ENCODE measurements at places on chromosomes 3 and 15. TPM values are rescaled to one million over a fixed set of nuclear protein-coding genes. Genes with fewer than 3 reads are reported as not detected.

DNA sequence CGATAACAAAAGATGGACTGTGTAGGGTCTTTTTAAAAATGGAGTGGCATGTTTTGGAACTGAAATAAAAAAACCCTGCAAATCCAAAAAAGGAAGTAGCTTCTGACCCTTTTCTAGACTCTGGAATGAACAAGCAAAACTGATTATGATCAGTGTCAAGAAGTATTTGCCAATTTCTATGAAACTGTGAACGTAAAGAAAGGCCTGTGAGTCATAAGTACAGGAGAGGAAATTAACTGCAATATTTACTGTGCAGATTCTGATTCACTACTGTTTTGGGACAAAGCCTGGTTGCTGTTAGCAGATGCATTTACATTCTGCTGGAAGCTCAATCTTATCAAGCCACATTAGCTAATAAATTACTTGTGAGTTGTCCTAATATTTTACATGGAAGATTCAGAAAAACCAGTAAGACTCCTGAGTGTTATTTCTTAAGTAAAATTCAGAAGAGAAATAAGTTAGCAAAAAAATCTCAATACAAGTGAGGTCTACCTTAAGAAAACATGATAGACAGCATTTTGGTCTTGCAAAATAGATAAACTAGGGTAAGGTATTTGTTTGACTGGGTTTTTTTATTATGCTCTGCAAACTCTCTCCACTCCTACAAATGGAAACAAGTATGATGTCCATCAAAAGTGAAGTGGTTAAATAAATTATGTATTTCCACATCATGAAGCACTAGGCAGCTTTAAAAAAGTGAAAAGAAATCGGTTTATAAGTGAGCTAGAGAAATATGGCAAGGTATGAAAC lies 90.2 kb upstream of the LMOD3 start:
- DNase-seq = no peak
- H3K4me1 ChIP-seq = peaks cover 14% of the 10 kb centered on the region
- H3K27ac ChIP-seq = peak overlapping the region; percentile 53

DNA sequence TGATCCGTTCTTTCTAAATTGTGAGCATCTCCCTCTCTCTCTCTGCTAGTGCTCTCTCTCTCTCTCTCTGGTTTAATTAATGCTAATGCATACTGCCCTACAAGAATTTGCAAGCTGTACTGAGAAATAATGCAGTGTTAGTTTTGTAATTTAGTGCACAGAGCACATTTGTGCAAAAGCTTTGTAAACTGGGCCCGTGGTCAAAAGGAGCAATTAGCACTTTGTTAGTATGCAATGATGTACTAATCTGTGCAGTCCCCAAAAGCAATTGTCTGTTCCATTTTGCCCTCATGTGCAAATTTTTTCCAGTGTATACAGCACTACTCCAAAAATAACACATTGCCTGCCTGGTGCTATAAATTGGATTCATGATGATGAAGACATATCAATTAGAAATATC lies 184.6 kb upstream of the CMC1 start:
- H3K4me1 ChIP-seq = no peaks in the 10 kb centered on the region
- H3K36me3 ChIP-seq = no peaks in the 10 kb centered on the region
- no peak overlapping the region for H3K27ac ChIP-seq
- no peak overlapping the region for H3K4me3 ChIP-seq

DNA sequence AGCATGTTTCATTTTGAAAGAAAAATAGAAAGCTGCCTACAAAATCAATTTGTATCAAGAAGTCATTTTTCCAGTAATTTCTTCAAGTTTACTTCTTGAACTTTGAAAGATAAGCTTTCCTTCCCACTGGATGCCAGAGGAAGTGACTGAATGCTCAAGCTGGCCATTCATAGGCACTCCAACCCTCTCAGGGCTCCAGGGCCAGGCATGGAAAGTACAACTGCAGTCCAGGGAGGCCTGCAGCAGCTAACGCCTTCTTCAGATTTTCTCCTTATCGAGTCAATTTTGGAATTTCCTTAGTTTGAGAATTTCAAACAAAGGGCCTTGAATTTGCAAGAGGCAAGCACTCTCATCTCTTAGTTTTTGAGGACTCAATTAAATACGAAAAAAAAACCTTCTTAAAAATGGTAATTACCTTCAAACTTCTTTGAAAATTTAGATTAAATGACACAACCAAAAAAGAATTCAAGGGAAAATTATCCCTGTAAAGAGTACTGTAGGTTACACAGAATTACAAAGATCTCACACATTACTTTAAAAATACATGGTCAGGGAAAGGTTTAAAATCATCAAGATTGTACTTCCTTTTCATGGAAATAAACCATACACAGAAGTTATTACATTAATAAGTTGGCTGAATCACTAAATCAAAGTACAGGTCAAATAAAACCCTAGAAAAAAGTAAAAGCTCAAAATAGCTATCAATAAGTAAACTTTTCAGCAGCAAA lies 2.5 kb downstream of the UBP1 start:
- no peak overlapping the region for H3K4me3 ChIP-seq
- no peaks in the 10 kb centered on the region for H3K36me3 ChIP-seq
- no peak for DNase-seq
- peak overlapping the region; percentile 97 for H3K27ac ChIP-seq

DNA sequence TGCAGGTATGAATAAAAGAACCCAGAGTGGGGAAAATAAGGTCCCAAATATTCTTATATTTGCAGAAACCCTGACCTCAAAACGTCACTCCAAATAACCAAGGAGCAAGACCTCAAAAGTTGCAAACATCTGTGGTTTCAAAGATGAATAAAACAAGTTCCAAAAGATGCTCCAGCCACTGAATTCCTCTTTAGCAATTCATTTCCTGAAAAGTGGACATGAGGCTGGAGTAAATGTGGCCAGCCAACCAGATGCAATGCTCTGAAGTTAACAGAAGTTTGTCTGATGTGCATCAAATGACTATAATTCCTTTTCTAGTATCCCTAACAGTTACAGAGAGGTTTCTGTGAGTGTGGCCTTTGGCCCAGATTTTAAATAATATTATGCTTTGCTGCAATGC lies 71.2 kb upstream of the WNT5A start:
- no peak overlapping the region for H3K27ac ChIP-seq
- no peaks in the 10 kb centered on the region for H3K36me3 ChIP-seq
- no peaks in the 10 kb centered on the region for H3K4me1 ChIP-seq
- no peaks in the 10 kb centered on the region for H3K27me3 ChIP-seq
- H3K4me3 ChIP-seq = no peak overlapping the region
- DNase-seq = no peak

DNA sequence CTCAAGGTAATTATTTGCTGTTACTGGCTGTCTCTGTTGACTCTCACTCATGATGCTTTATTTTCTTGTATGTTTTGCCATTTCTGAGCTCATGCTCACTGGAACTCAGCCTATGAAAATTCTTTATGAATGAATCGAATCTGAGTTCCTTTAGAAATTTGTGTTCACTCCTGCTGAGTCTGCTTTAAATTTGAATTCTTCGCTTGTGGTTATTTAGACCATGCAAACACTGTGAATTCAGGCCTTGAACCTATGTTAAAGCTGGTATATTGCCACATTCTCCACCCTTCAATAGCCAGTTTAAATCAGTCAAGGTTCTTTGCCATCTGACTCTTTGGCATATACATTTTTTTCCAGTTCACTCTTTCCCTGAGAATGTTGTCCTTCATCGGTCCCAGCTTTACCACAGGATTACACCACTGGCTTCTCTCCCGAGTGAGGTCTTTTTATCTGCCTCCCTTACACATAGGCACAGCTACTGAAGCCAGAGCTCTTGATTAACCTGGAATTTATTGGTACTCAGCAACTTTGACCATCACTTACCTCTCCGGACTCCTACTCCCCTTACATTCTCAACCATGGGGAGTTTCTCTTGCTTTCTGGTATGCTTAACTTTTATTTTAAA lies 400.6 kb downstream of the VPS13C start:
- H3K27me3 ChIP-seq = no peaks in the 10 kb centered on the region
- DNase-seq = no peak
- no peak overlapping the region for H3K27ac ChIP-seq
- no peaks in the 10 kb centered on the region for H3K36me3 ChIP-seq

DNA sequence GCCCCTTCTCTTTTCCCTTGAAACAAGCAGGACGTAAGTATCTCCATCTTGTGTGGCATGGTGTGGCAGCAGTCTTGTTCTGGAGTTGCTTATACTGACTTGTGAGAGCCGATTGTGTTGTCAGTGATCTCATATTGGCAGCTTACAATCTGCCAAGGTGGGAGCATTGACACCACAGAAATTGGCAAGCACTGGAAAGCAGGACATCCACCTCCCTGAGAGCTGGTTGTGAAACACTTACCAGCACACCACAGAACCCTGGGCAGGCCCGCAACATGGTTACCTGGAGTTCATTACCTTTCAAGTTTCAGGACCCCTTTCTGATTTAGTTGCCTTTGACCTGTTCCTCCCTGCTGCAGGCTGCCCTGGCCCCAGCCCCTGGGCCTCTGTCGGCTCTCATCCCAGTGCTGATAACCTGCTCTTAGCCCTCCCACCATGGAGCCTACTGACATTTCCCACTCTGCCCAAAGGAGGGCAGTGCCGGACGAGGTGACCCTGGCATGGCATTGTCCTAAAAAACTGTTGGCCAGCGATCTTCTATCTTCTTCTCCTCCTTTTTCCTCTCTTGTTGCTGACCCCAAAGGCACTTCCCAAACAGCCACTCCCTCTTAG lies 10.6 kb upstream of the ATP2B2 start:
- no peaks in the 10 kb centered on the region for H3K4me1 ChIP-seq
- no peaks in the 10 kb centered on the region for H3K36me3 ChIP-seq
- H3K27ac ChIP-seq = no peak overlapping the region
- DNase-seq = no peak
- H3K27me3 ChIP-seq = no peaks in the 10 kb centered on the region

- no peak for DNase-seq
- no peaks in the 10 kb centered on the region for H3K36me3 ChIP-seq
- no peak overlapping the region for H3K27ac ChIP-seq
- H3K4me1 ChIP-seq = peaks cover 17% of the 10 kb centered on the region
- no peak overlapping the region for H3K4me3 ChIP-seq
Measured at GRCh38 chr15:57036352-57036751, 117.9 kb downstream of the TCF12 start.

DNA sequence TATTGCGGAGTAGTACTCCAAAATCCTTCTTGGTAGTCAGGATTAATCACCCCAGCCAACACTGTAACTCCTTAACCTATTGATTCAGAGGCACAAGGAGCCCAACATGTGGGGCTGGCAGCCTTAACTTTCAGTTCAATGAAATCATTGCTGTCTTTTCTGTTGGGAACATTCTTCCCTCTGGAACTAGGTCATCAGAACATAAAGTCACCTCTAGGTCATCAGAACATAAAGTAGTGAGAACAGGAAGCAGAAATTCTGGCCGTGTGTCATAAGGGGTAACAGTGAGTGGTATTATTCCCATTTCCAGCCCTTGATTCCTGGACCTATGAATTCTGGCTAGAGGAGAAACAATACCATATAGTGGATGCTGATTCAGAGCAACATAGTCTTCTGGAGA lies 71.5 kb upstream of the TNIK start:
- H3K36me3 ChIP-seq = no peaks in the 10 kb centered on the region
- H3K4me3 ChIP-seq = no peak overlapping the region
- H3K4me1 ChIP-seq = no peaks in the 10 kb centered on the region

- H3K4me3 ChIP-seq = no peak overlapping the region
- H3K4me1 ChIP-seq = no peaks in the 10 kb centered on the region
- DNase-seq = no peak
- no peak overlapping the region for H3K27ac ChIP-seq
- H3K27me3 ChIP-seq = no peaks in the 10 kb centered on the region
Measured at GRCh38 chr15:43046484-43046883, 59.4 kb downstream of the UBR1 start.

- no peaks in the 10 kb centered on the region for H3K4me1 ChIP-seq
- H3K27ac ChIP-seq = no peak overlapping the region
- H3K27me3 ChIP-seq = no peaks in the 10 kb centered on the region
Measured at GRCh38 chr15:65927545-65927944, 58.3 kb downstream of the RAB11A start.

DNA sequence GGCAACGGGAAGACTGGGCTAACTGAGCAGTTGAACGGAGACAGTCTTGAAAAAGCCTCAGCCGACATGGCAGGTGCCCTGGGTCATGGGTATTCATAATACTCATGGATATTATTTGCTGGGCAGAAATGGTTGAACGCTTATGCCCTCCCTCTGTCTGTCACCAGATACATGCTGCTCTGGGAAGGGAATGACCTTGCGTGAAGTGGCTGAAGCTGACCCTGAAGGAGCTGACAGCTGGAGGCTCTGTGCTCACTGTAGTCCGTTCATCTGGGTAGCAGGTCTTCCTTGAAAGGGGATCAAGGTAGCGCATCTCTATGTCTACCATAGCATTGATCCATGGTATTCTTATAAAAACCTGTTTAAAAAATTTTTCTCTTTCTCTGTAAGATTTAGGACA lies 390.7 kb downstream of the PDCD6IP start:
- H3K27ac ChIP-seq = no peak overlapping the region
- no peaks in the 10 kb centered on the region for H3K27me3 ChIP-seq
- no peaks in the 10 kb centered on the region for H3K36me3 ChIP-seq
- H3K4me3 ChIP-seq = no peak overlapping the region
- no peaks in the 10 kb centered on the region for H3K4me1 ChIP-seq

DNA sequence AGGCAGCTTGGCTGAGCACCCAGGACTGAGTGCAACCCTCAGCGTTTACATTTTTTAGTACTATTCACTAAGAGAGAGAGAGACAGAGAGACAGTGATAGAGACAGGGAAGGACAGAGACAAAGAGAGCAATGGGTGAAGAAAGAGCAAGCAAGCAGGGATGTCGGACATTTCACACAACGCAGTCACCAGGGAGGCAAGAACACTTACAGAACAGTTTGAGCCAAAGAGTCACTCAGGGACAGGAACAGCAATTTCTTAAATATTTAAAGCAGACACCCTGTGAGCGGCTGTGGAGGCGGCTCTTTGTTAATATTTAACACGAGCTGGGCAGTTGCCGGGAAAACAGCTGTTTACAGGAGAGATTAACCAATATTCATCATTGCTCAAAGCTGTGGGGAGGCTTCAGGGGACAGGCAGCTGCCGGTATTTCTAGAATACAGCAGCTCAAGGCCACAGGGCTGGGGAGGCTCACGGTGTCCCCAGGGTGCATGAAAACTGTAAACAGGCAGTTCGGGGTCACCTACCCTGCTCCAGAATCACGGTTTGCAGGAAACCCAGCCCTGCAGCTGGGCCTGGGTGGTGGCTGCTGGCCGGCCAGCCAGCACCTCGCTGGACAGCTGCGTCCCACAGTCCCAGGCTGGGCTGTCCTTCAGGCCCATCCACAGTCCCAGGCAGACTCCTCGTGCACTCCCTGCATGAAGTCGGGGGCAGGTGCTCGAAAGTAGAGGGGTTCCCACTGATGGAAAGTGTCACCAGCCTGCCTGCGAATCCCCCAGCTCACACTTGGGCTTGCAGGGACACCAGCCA lies 38.8 kb upstream of the PCSK6 start:
- no peak overlapping the region for H3K4me3 ChIP-seq
- H3K4me1 ChIP-seq = peaks cover 19% of the 10 kb centered on the region
- H3K36me3 ChIP-seq = no peaks in the 10 kb centered on the region
- H3K27me3 ChIP-seq = no peaks in the 10 kb centered on the region
- peak; percentile 77 for DNase-seq

GRCh38 chr15:64112073-64112772 lies 16.4 kb downstream of the SNX1 start:
- H3K27me3 ChIP-seq = no peaks in the 10 kb centered on the region
- no peak overlapping the region for H3K27ac ChIP-seq
- peaks cover 33% of the 10 kb centered on the region for H3K36me3 ChIP-seq
- peaks cover 6% of the 10 kb centered on the region for H3K4me1 ChIP-seq
- H3K4me3 ChIP-seq = no peak overlapping the region

Gene AMIGO3
- not detected for total RNA-seq

Gene HACD3
- total RNA-seq = 12.6 TPM

Gene SPTBN5
- 0.32 TPM for total RNA-seq

Gene CD200R1
- 0.19 TPM for total RNA-seq

Gene ADCY5
- 7.1 TPM for total RNA-seq

Gene WNT5A
- total RNA-seq = 6.6 TPM

Gene AGBL1
- not detected for total RNA-seq

Gene DAZL
- not detected for total RNA-seq

Gene ACTRT3
- 0.14 TPM for total RNA-seq

Data from pancreas (tissue), 10 donors.